Liver (tissue), 10 donors: ENCODE measurements at places on chromosomes 1 and 21. TPM values are rescaled to one million over a fixed set of nuclear protein-coding genes. Genes with fewer than 3 reads are reported as not detected.
A peak's percentile ranks its signal among the peaks of the same experiment; 100 is the strongest.

The GJA9 gene
- not detected for total RNA-seq

The FMO1 gene
- 26.3 TPM for total RNA-seq

The HAO2 gene
- total RNA-seq = 377 TPM

The MMP23B gene
- 1.6 TPM for total RNA-seq

The CGN gene
- 48.9 TPM for total RNA-seq

The CACHD1 gene
- 3.3 TPM for total RNA-seq

The CYB5RL gene
- 4.5 TPM for total RNA-seq

The KRTAP21-1 gene
- total RNA-seq = not detected

The SYNC gene
- total RNA-seq = 0.23 TPM

The KCNJ10 gene
- 1.6 TPM for total RNA-seq

DNA sequence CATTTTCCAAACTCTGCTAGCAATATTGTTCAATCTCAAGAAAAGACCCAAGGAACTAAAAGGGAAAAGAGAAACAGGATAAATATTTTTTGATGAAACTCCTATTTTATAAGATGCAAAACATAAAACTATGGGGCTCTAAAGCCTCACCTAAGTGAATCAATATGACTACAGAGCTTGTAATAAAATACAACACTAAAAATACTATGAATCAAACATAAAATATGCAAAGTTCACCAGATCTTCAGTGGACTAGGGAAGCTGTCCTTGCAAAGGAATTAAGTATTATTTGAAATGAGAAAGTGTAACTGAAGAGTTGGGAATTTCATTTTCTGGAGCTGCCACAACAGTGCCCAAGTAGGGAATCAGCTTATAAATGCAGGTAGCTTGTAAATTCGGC is 124.5 kb downstream of the CRB1 start:
- no peak for DNase-seq

- no peak for DNase-seq
Measured at GRCh38 chr1:8211251-8211882, 106.5 kb upstream of the SLC45A1 start.

GRCh38 chr1:151989211-151989862 is 4.3 kb downstream of the S100A10 start:
- DNase-seq = no peak

GRCh38 chr1:218718206-218718605 is 373.1 kb downstream of the TGFB2 start:
- no peak for DNase-seq

- peak; percentile 64 for DNase-seq
Measured at GRCh38 chr1:44714944-44715571, 15.9 kb downstream of the RNU5D-1 start.

GRCh38 chr1:71028981-71029380 is 18.6 kb downstream of the PTGER3 start:
- no peak for DNase-seq

- no peak for DNase-seq
Measured at GRCh38 chr1:9784508-9785133, 39.1 kb downstream of the CLSTN1 start.

DNA sequence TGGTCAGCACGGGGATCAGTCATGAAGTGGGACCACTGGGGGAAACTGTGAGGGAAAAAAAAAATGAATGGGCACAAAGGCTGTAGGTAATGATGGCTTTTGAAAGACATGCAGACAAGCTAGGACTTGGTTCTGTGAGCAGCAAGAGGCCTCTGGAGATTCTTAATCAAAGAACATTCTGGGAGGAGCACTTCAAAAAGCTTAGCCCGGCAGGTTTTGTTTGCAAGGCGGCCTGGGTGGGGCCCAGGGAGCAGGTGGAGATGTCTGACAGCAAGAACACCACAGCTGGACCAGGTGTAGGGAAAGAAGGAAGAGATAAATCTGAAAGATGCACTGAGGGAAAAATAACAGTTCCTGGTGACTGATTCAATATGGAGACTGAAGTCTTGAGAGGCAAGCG is 6.0 kb downstream of the TEX35 start:
- no peak for DNase-seq

GRCh38 chr1:86380257-86380861 is 15.8 kb downstream of the ODF2L start:
- DNase-seq = no peak

- DNase-seq = peak; percentile 54
Measured at GRCh38 chr1:157369808-157370521, 182.3 kb downstream of the FCRL5 start.

- DNase-seq = no peak
Measured at GRCh38 chr1:88089961-88090360, 594.1 kb upstream of the PKN2 start.

DNA sequence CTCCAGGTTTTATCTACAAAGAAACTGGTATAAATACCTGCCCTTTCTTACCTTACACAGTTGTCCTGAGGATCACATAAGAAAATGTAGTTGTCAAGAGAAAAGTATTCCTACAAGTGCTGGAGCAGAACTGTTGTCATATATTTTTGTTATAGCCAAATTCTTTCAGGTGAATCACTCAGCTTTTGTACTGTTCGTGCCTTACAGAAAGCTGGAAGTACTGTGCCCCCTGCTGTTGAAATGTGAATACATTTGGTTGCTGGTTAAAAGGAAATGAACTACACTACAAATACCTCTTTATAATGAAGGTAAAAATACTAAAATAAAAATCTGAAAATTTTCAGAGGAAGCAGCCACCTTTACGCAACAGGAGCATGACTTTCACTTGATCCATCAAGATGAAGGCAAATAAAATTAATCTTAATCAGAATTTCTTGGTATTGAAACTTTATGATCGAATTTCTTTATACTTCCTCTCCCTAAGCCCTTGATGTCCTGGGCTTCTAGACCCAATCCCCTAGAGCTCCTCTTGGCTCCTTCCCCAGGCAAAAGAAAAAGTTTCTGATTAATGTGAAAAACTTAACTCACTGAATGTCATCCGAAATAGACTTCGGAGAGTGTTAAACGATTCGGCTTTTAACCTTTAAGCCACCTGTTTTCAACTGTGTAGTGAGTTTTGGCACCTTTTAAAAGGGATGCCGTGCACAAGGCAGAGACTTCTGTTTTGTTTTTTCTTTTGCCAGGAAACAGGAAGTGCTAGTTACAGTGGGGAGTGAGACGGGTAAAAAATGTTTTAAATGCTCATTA is 12.5 kb downstream of the CHML start:
- no peak for DNase-seq

DNA sequence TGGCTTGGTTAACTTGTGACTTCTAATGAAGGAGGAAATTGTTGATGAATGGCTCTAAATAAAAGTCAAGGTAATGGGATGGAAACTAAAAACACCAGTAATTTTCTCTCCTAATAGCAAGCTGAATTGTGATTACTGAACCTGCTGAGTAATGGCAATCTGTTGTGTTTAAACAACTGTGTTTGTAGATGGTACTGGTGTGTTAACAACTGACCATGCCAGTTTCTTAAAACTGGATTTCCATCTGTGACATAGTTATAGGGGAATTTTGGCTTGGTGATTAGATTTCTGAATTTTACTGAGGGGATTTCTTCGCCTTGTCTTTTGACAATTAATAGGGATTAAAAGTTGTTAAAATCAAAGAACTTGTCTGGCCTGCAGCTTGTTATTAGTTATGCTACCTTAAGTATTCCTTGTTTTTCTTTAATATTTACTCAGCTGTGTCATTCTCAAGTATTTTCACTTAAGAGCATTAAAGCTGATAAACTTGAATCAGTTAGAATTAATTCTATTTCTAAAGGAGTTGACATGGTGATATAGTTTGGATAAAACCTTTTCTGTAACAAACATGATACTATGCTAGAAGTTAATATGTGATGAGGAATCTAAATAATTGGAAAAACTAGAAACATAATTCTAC is 7.9 kb upstream of the ERO1B start:
- DNase-seq = no peak

GRCh38 chr1:147626739-147627138 is 43.6 kb downstream of the ACP6 start:
- DNase-seq = no peak

DNA sequence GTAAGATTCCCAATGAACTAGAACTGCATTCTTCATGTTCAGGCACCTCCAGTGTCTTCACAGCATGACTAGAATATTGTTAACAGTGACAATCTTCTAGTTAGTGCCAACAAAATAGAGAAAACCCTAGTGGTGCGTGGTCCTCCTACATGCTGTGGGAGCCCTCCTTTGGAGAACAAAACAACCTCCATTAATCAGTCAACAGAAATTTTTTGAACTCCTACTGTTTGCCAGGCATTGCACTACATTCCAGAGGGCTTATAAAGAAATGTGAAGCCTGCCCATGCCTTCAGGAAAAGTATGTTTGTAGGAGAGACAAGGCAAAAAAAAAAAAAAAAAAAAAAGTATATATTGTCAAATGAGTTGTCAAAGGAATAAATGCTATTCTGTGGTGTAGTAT is 252.7 kb downstream of the LRRC40 start:
- DNase-seq = no peak

DNA sequence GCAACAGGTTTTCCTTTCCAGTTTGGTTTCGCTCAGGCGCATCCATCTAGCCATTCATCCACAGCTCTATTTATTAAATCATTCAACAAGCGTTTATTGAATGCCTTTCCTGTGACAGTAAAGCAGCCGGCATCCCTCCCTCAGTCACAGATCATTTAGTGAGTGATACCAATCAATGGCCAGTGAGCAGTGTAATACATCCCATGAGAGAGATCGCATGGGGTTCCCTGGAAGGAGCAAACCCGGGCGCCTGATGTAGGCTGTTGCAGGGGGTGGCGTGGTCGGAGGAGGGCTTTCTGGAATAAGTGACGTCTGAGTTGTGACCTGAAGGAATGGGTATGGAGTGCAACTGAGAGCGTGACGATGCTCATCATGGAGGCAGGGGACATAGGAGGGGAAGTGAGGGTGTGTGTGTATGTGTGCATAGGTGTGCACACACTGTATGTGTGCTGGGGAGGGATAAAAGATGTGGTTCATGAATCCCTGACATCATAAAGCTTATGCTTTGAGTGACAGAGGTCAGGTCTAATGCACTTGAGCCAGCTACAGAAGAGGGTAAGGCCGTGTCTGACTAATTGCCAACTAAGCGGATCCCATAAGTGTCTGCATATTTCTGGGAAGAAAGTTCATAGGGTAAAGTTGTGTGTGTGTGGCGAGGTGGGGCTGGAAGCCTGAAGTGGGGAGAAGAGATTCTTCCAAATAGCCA is 6.6 kb downstream of the FCMR start:
- no peak for DNase-seq

- no peak for DNase-seq
Measured at GRCh38 chr1:85569122-85569521, 11.4 kb upstream of the CCN1 start.

- DNase-seq = no peak
Measured at GRCh38 chr21:39869141-39869818, 2.0 kb downstream of the PCP4 start.

- DNase-seq = no peak
Measured at GRCh38 chr1:225554216-225554812, 98.6 kb downstream of the ENAH start.

DNA sequence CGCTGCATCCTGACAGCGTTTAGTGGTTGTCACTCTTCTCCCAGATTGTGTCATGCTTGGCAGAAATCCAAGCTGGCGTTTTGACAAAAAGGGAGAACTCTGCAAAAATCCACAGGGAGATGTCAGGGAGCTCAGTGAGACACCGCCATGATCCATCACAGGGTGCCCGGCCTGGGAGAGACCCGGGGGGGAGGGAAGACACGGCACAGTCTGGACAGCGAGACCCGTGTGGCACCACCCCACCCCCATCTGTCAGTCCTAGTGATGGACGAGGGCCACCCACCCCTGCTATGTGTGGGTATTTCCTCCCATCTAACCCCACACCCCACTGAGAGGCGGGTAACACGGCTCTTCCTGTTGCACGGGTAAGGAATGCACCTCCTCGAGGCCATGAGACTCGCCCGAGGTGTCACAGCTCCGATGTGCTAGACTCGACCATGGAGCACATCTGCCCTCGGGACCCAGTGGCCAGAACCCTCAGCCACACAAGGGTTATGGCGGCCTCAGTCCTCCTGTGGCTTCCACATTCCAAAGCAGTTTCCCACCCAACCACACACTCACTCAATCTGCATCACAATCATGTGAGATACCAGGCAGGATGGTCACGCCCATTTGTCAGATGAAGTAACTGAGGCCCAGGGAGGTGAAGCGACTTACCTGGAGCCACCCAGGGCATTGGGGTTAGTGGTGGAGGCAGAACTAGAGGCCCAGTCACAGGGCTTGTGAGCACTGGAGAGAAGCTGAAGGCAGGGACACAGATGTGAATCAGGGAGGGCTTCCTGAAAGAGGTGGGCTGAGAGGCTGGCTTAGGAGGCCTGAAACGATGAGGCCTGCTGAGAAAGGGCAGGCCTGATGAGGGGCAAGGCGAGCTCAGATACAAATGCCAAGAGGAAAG is 688.5 kb downstream of the MATN1 start:
- peak; percentile 34 for DNase-seq

DNA sequence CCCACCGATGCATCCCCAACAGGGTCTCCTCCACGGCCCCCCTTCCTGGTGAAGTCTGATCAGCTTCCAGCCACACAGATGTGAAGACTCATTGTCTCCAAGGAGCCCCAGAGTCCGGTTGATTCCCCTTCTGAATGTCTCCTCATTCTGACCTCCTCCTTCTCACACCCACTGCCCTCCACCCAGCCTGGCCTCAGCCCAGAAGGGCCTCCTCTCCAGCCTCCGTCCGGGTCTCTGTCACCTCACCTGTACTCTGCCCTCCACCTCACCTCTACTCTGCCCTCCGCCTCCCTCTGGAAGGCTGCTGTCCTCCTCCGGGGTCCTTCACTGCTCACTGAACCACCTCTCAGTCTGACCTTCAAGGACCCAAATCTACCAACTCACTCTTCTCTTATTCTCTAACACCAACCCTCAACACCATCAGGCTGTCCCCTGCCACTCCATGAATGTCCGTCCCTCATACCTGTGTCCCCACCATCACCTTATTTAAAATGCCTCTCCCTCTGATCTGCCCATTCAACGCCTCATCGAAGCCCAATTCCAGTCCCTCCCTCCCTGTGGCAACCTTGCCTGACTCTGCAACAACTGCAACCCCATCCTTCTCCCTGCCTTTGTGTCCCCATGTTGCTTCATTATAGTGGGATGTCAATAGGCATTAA is 201.2 kb downstream of the TOMM20 start:
- DNase-seq = no peak

DNA sequence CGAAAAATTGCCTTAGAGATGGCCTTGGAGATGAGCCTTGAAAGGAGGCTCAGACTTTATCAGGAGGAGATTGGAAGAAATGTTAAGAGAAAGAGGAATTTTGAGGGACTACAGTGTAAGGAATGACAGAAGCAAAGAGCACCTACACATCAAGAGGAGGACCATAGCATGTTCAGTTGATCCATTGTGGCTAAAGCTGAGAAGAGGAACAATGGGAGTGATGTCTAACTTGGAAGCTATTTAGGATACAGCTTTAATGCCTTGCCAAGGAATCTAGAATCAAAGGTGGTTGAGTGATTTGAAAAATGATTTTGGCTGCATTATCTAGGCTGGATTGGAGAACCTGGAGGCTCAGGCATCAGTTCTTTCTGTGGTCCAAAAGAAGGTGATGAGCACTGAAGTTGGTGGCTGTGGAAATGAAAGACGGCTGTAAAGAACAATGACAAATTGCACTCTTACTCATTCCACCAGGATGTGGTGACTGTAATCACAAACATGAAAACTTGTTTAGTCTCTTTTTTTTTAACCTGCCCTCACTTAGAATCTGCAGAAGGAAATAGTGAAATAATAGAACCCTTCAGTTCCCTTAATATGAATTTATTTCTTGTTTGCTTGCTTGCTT is 11.3 kb downstream of the FAM20B start:
- no peak for DNase-seq
